ENCODE measurements at places on chromosomes 4 and X. TPM values are rescaled to one million over a fixed set of nuclear protein-coding genes. Genes with fewer than 3 reads are reported as not detected.

DNA sequence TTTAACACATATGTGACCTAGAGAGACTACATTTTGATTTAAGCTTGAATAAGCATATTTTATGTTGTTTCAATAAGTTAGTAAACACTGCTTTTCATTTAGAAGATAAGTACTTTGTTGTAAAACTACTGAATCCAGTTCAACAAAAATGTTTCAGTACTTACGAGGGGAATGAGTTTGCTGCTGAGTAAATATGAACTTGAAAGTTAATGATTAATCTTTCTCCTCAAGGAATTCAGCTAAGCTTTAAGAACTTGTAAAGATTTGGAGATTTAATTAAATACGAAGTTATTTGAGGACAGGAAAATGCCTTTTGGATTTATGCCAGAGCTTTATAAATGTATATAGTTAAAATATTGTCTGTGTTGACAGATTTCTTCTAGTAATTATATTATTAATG lies 933.0 kb upstream of the LCORL start:
- DNase-seq: no peak

DNA sequence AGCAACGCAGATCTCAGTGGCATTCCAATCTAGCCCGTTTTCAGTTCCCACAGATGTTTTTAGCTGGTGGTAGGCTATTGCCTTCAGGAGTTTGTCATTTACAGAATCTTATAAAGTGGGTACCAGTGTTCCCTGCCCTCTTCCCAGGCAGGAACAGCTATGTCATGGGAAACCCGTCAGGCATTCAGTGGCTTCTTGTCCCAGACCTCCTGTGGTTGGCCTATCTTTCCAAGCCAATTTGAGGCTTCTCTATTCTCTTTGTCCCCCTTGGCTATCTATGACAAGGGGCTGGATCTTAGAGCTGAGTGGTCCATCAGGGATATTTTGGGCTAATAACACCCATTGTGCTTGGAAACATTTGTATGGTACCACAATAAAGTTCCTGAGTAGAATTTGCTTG lies 33.6 kb upstream of the RPL34 start:
- DNase-seq: no peak

GRCh38 chr4:125710766-125711165 lies 396.0 kb downstream of the FAT4 start:
- DNase-seq: no peak

GRCh38 chr4:130054908-130055307 lies 959.0 kb downstream of the C4orf33 start:
- no peak for DNase-seq

GRCh38 chr4:60201052-60201673 lies 999.0 kb upstream of the ADGRL3 start:
- DNase-seq: peak; percentile 13

DNA sequence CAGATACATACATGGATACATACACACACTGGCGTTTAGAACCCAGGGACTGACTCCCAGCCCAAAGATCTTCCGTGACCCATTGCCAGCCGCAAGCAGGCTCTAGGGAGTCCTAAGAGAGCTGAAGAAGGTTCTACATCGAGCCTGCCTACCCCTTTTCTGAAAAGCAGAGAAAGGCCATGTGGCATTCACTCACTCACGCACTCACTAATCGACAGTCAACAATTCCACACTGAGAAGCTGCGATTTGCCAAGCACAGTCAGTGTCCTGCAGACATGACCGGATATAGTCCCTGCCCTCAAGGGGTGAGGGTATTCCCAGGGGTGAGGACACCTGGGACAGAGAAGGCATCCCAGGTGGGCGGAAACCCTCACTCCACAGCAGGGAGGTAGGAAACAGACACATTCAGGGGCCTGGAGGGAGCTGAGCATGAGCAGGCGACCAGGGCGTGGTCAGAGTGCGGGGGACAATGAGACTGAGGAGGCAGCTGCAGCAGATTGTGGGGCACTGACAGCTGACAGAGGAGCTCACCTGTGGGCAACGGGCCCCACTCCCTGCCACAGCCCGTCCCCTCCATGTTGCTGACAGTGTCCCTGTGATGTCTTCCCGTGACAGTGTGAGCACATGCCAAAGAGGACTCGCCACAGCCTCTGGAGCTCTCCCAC lies 13.2 kb upstream of the MAN2B2 start:
- no peak for DNase-seq

BGN gene
- total RNA-seq: not detected

- no peak for DNase-seq
Measured at GRCh38 chr4:103887191-103887590, 167.4 kb upstream of the TACR3 start.

TMSB15C gene
- 2.5 TPM for total RNA-seq

APOO gene
- 31.7 TPM for total RNA-seq

SMPX gene
- not detected for total RNA-seq

DNA sequence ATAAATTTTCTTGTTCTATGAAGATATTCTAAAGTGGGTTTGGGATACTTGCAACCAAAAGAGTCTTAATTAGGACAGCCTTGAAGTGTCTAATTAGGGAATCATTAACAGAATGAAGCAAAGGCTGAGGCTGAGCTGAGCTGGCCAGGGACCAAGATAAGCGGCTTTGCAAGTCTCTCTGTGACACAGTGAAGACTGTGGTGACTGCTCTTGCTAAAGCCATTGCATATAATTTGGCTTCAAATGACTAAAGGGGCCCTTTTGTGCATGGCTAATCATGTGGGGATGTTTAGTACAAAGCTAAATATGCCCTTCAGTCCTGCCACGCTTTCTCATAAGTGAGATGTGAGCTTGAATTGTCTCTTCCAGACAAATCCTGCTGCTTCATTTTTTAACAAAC lies 31.2 kb upstream of the GYPA start:
- no peak for DNase-seq

All from activated naive CD8-positive, alpha-beta T cell treated with anti-CD3 and anti-CD28 coated beads for 36 hours (primary cell).